ENCODE measurements at places on chromosomes 12 and 14. TPM values are rescaled to one million over a fixed set of nuclear protein-coding genes. Genes with fewer than 3 reads are reported as not detected.

GRCh38 chr14:98638366-98638765, 633.6 kb downstream of the BCL11B start:
- no peak overlapping the region for H3K27ac ChIP-seq
- H3K27me3 ChIP-seq, result no peaks in the 10 kb centered on the region
- DNase-seq, result no peak
- H3K4me1 ChIP-seq, result no peaks in the 10 kb centered on the region
- H3K36me3 ChIP-seq, result no peaks in the 10 kb centered on the region

DNA sequence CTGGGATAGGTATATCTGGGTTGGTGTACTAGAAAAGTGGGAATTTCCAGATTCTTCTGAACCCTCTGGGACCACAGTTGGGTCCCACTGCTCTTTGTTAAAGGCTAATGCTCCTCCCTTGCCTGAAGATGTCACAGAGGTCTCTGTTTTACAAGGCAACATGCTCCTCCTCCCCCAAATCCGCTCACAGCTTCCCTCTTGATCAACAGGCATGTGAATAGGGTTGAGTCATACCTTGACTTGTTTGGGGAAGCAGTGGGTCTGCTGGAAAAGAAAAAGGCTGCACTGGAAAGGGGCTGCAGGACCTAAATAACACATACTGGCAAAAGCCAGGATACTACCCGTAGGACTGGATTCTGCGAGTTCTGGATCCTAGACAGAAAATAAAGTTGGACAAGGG, 165.4 kb upstream of the TMEM260 start:
- no peak for DNase-seq
- H3K27ac ChIP-seq, result no peak overlapping the region
- no peaks in the 10 kb centered on the region for H3K27me3 ChIP-seq
- H3K4me3 ChIP-seq, result no peak overlapping the region
- H3K4me1 ChIP-seq, result no peaks in the 10 kb centered on the region

DNA sequence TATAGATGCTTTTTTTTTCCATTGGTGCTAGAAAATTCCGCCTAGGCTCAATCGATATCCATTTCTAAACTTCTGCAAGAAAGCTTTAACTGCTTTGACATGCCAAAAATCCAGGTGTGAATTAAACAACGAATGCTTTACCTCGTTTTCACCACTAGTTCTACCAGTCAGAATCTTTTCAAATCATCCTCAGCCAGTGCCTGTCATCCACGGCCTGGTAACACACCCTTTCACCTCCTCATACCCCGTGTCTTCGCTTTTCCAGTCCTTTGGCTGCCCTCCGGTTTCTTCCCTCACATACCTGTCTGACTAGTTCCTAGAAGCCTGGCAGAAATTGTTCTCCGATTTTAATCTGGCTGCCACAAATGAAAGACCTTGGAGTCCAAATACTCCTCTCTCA, 1.4 kb upstream of the PHC1 start:
- no peaks in the 10 kb centered on the region for H3K36me3 ChIP-seq
- peaks cover 16% of the 10 kb centered on the region for H3K4me1 ChIP-seq
- H3K27ac ChIP-seq, result peak overlapping the region; percentile 69
- no peak overlapping the region for H3K4me3 ChIP-seq

- peaks cover 16% of the 10 kb centered on the region for H3K4me1 ChIP-seq
- H3K4me3 ChIP-seq, result peak within 1 kb of the TSS; percentile 87
- H3K27me3 ChIP-seq, result no peaks in the 10 kb centered on the region
- peak; percentile 79 for DNase-seq
- H3K27ac ChIP-seq, result peak within 1 kb of the TSS; percentile 94
Measured at GRCh38 chr14:63727736-63728728, at the start of gene SGPP1. Gene SGPP1, minus strand, starts transcription at chr14:63728065. Its CDS starts 121 bp downstream, at chr14:63727944.

DNA sequence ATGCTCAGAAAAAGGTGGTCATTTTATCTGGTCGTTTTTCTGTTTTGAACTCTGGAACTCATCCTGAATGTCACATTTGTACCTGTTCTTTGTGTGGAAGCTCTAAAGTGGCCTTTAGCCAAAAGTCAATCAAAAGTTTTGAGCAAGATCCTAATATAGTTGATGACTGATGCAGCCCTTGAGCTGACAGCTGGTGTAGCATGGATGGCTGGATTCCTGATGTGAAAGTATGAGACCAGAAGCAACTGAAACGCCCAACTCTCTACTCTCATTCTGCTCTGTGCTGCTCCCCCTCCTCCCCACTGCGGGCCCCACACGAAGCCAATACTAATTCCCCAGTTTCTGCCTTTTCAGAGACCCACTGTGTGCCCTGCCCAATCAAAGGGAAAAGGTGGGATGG, 10.3 kb upstream of the MYH7 start:
- H3K27me3 ChIP-seq, result no peaks in the 10 kb centered on the region
- H3K27ac ChIP-seq, result no peak overlapping the region
- no peaks in the 10 kb centered on the region for H3K36me3 ChIP-seq
- H3K4me3 ChIP-seq, result no peak overlapping the region

DNA sequence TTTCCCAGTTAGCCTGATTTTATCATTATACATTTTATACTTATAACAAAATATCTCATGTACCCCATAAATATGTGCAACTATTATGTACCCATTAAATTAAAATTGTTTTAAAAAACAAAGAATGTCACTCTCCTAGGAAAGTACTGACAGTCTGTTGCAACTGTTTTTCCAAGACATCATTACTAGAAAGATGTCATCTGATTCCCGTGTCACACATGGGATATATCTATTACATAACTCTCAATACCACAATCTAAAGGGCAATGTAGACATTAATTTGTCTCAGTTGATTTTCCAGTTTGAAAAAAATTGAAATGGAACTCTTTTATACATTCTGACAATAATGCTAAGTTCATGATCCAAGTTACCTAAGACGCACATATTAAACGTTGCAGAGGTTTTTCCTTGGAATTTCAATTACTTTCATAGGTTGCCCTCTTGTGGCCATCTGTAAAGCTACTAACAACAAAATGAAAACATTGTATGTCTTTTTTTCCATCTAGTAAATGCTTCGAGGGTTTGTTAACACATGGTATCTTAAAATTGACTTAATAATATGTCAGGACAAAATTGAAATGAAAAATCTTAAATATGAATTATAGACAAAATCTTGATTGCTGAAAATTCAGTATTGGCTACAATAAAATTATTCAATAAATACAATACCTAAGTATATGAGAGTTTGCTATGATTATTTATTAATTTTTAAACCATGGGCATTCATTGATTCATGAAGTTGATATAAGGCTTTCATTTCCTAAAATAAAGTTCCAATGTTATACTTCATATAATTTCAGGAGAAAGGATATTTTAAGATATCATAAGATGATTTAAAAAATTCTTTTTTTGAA, 131.6 kb downstream of the PPFIA2 start:
- H3K27ac ChIP-seq, result no peak overlapping the region
- H3K4me1 ChIP-seq, result no peaks in the 10 kb centered on the region
- no peaks in the 10 kb centered on the region for H3K27me3 ChIP-seq
- no peak for DNase-seq
- H3K4me3 ChIP-seq, result no peak overlapping the region

GRCh38 chr14:26113911-26114640, 483.8 kb downstream of the NOVA1 start:
- H3K27me3 ChIP-seq, result no peaks in the 10 kb centered on the region
- H3K36me3 ChIP-seq, result no peaks in the 10 kb centered on the region
- no peak overlapping the region for H3K27ac ChIP-seq
- H3K4me1 ChIP-seq, result no peaks in the 10 kb centered on the region

DNA sequence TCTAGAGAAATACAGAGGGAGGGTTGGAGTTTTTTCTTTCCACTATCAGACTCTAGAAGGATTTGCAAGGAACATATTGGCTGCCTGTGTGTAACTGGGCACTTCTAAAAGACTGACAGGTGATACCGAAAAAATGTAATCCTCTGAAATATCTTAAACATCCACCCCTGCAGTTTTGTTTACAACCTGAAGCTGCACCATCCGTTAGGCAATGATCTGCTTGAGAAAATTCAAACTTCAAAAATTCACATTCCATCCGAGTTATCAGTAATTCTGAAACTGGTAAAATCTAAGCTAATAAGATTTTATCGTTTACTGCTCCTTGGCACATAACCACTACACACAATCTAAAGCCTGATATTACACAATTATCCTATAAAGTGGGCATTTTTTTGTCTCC, 528.6 kb downstream of the FUT8 start:
- no peak for DNase-seq
- no peak overlapping the region for H3K27ac ChIP-seq
- H3K4me1 ChIP-seq, result no peaks in the 10 kb centered on the region
- no peaks in the 10 kb centered on the region for H3K36me3 ChIP-seq
- H3K4me3 ChIP-seq, result no peak overlapping the region

Gene CD4
- 3.5 TPM for total RNA-seq

Gene ALX1
- not detected for total RNA-seq

Gene CD163L1
- 2.2 TPM for total RNA-seq

Gene DNM1L
- 93.7 TPM for total RNA-seq
